ENCODE measurements at places on chromosomes 16 and 17.

DNA sequence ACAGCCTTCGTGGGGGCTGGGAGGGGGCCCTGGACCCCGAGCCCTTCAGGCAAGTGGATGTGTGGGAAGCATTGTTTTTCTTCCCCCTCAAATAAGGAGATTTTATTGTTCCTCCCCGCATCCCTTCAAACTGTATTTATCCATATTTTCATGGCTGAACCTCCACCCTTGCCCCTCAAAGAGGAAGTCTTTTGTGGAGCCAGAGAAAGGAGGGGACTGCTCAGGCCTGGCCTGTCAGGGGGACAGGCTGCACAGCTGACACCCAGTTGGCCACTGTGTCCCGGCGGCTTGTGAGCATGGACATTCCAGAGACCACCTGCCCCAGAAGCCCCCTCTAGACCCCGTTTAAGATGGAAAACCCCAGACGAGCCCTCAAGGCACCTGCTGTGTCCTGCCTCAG lies 15.9 kb downstream of the HEXIM2 start:
- DNase-seq = no peak

DNA sequence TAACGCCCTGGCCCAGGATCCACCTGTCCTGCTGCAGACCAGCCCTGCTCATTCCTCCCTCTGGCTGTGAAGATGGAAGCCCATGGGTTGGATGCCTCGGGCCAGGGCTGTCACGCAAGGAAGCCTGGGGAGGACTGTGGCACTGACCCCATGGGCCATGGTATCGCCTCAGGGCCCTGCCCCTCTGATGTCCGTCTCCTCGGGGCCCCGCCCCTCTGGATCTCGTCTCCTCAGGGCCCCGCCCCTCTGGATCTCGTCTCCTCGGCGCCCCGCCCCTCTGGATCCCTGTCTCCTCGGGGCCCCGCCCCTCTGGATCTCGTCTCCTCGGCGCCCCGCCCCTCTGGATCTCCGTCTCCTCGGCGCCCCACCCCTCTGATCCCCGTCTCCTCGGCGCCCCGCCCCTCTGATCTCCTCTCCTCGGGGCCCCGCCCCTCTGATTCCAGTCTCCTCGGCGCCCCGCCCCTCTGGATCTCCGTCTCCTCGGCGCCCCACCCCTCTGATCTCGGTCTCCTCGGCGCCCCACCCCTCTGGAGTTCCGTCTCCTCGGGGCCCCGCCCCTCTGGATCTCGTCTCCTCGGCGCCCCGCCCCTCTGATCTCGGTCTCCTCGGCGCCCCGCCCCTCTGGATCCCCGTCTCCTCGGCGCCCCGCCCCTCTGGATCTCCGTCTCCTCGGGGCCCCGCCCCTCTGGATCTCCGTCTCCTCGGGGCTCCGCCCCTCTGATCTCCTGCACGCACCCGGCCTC lies 24.0 kb downstream of the METRNL start:
- DNase-seq = peak; percentile 83

DNA sequence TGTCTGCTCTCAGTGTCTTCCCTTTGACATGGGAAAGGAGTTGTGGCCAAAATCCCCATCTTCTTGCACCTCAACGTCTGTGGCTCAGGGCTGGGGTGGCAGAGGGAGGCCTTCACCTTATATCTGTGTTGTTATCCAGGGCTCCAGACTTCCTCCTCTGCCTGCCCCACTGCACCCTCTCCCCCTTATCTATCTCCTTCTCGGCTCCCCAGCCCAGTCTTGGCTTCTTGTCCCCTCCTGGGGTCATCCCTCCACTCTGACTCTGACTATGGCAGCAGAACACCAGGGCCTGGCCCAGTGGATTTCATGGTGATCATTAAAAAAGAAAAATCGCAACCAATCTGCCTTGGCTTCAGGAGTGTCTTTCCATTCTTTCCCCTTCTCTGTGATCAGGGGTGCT lies 918 bp upstream of the MRM1 start:
- no peak for DNase-seq

DNA sequence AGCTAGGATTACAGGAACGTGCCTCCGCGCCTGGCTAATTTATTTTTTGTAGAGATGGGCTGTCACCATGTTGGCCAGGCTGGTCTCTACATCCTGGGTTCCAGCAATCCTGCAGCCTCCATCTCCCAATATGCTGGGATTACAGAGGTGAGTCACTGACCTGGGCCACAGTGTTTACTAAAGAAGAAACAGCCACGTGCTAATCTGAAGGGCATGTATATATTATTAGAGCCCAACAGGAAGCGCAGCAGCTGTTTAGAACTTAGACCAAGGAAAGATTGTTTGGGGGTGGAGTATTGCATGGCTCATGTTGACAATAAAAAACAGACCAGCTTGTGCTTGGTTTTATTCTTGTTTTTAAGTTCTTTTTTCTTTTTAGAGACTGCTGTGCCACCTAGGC lies 60.2 kb downstream of the HAPSTR1 start:
- peak; percentile 47 for DNase-seq

- no peak for DNase-seq
These were observed 3.7 kb downstream of the PNPO start for GRCh38 chr17:47945080-47945479.

- DNase-seq = no peak
These were observed 18.3 kb upstream of the ATP2A3 start for GRCh38 chr17:3982541-3983017.

DNA sequence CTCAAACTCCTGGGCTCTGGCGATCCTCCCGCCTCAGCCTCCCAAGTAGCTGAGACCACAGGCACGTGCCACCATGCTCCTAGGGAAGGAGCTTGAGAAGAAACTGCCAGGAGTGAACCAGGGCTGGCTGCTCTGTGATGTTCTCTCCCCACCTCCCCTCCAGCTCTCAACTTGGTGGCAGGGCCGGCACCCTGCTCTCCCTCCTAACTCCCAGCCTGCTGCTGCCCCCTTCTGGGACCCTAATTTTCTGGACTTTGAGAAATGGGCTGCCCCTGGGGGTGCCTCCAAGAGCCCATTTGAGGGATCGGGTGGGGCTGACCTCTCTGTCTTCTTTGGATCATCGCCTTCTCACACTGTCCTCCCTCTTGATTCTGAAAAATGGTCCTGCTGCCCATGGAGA lies 14.9 kb upstream of the STAT3 start:
- no peak for DNase-seq

GRCh38 chr17:43774304-43775250 lies 4.2 kb downstream of the DUSP3 start:
- no peak for DNase-seq

- DNase-seq = peak; percentile 54
These were observed 617.0 kb upstream of the CDH5 start for GRCh38 chr16:65749506-65749905.

DNA sequence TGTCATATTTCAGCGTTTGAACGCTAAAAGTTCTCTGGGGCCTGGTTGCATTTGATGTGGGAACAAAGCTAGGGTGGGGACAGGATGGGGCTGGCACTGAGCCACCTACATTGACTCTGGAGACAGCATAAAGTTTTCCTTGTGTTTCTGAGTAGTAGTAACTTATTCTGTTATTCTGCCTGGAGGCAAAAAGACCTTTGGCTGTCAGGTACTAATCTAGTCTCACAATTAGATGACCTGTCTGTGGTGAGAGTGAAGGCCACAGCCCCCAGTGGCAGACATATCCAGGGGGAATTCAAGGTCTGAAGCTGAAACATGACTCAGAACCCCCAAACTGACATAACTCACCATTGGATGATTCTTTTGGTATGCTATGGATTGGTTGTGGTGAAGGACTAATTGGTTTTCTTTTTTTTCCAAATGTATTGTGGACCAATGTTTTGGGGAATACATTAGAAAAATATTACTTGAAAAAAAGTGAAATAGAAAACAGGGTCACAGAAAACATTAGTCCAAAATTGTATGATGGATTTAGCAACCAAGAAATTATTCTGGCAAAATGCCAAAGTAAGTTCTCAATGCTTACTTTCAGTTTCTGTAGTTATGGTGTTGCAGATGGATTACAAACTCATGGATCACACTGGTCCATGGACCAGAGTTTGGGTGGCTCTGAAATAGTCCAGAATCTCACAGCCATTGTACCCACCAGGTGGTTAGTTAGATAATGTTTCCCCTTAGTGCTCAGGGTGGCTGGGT lies 10.5 kb upstream of the SALL1 start:
- DNase-seq = no peak

GRCh38 chr16:20740007-20740883 lies 1.4 kb downstream of the THUMPD1 start:
- DNase-seq = no peak

- no peak for DNase-seq
These were observed 722.0 kb downstream of the KCNJ2 start for GRCh38 chr17:70891306-70891705.

Data from stomach (tissue), 19 donors.